Activated CD8-positive, alpha-beta T cell treated with anti-CD3 and anti-CD28 coated beads for 36 hours (primary cell): ENCODE measurements at places on chromosomes 2 and 18.

DNA sequence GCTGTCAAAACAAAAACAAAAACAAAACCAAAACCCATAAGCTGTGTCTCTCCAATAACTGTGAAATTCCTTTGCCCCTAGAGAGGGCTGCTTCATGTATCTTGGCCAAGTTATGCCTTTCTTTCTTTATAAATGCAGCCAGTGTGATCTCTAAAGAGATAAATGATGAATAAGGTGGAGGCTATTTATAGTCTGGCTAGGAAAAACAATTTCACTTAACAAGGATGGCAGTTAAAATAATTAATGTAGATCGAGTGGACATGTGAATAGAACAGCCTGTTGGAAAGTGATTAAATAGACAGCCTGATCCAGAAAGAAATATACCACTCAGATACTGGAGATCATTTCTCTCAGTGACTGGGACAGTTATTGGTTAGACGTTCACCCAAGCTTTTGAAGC lies 1666.9 kb upstream of the CELF4 start:
- no peak for DNase-seq

GRCh38 chr2:190976521-190976920 lies 37.5 kb downstream of the STAT1 start:
- no peak for DNase-seq

DNA sequence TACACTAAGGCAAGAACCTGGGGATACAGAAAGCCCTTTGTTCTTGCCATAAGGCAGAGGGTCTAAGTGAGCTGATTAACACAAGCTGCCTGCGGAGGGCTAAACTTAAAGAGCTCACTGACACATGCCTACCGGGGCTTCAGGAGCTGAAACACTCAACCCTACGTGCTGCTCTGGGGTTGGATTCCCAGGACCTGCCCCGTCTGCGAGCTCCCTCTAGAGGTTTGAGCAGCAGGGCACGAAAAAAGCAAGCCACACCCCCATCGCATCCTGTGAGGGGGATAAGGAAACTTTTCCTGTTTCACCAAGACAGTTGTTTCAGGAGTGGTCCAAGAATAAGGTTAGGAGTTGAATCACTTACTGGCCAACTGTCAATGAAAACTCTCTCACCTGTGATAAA lies 562.1 kb downstream of the TMX3 start:
- no peak for DNase-seq

DNA sequence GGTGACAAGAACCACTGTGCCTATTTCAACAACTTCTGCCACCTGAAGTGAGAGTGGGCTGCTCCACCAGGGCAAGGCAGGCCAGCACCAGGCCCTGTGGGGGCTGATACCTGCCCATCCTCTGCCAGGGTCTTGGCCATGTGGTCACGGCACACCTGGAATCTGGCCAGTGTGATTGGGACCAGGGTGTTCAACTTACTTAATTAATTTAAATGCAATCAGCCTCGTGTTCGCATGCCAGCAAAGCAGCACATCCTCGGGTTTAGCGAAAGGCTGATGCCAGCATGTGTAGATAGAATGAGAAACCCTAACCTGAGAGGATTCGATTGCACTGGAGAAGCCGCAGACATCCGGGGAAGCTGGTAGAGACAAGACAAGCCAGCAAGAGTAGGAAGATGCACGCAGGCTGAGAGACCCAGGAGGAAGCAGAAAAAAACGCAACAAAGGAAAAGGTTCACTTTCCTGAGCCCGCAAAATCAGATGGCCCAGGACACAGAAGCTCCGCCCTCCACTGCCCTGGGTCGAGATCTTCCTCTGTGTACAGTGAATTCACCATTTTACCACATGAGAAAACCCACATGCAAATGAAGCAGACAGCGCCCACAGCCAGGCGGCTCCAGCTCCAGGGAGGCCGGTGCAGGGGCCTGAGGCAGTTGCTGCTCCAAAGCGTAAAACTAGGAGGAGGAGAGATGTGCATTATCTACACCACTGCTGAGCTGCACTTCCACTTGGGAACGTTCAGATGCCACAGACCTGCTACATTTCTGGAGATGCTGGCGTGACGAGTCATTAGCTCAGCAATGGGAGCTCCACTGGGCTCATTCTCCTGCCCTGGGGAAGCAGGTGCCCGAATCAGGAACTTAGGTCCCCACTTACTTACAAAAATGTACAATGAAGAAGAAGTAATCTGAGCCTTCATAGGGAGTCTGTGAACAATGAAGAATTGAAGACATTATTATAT lies 92.1 kb downstream of the TMEM18 start:
- peak; percentile 67 for DNase-seq

DNA sequence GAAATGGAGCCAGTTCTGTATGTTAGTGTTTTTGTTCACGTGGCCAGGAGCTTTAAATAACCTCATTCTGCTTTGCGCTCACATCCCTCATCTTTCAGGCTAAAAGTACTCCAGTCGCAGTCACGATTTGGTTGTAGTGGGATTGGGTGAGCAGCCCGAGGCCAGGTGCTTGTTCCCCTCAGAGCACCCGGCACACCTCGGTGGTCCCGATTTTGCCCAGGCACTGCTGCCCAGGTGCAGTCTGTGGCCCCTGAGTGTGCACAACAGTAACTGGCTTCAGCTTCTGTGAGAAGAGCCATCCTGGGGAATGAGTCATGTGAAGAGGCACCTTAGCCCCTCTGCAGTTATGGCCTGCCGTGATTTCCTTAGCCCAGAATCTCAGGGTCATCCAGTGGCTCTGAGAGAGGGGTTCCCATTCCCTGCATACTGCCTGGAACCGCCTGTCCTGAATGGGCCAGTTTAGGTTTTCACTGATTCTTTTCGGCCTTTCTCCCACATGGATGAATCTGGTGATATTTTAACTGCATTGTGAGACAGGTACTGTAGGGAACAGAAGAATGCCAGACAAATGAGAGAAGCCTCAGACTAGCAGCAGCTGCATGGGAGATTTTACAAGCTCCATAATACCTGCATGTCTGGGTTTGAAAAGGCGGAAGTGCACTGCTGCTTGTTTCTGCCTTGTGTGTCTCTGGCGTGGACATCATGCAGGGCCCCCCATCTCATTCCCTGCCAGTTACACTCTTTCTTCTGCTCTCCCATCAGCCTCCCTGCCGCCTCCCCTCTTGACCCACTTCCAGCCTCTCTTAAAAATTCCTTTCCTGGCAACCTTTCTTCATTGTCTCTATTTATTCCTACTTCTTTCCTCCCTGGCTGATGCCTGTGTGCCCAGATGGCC lies 33.5 kb downstream of the IMPA2 start:
- DNase-seq = no peak

DNA sequence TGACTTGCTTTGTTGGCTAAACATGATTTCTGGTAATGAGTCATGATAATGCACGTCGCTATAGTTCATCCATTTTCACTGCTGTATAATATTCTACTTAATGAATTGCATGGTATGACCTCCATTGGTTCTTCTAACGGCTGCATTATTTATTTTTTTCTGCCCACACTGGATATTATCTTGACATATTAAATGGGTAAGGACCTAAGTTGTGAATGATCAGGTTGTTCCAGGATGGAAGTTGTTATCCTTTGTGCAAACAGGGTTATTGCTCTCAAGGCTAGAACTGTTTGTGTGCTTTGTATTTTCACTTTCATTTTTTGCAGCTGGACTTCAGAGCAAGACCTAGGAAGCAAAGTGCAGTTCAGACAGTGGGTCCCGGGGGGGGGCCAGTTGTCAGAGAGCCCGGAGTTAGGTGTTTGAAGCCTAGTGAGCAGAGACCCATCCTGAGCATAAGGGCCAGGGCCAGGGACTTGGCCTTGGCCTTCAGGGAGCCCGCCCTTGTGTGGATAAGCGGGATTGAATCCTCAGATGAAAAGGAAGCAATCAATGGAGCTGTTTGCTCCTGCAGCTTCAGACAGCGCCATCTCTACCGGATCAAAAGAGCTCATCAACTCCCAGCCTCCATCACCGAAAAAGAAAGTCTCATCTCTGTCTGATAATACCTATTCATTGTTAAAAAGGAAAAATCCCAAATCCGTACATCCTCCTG lies 48.2 kb downstream of the AGAP1 start:
- DNase-seq = no peak

- DNase-seq = no peak
These were observed 59.3 kb downstream of the ETAA1 start for GRCh38 chr2:67456428-67456827.
